NCI-H1092 treated with DMSO at 0.1 percent for 48 hours (cell line): ENCODE measurements at places on chromosomes 4 and X.
A peak's percentile ranks its signal among the peaks of the same experiment; 100 is the strongest.

- DNase-seq: no peak
These were observed 94.6 kb upstream of the FTHL17 start for GRCh38 chrX:31166416-31166815.

- no peak for DNase-seq
These were observed 158.9 kb upstream of the MAB21L2 start for GRCh38 chr4:150423074-150423473.

DNA sequence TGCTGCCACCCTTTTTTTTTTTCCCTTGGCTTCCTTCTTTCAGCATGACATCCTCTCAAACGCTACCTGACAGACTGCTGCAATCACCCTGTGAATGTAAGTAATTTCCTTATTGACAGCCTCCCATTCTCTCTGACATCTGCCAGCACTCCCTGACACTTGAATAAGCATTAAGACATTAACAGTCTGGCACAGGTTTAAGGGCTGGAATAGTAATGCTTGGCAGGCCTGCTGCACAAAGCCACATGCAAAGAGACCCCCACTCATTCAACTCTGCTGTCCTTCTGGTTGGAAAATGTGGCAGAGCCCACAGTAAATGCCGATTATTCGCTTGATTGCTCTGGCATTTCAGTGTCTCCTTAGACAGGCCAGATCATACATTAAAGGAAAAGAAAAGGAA, 28.1 kb upstream of the RASGEF1B start:
- DNase-seq: peak; percentile 73

- no peak for DNase-seq
These were observed 526.3 kb upstream of the TECRL start for GRCh38 chr4:64935469-64936001.

DNA sequence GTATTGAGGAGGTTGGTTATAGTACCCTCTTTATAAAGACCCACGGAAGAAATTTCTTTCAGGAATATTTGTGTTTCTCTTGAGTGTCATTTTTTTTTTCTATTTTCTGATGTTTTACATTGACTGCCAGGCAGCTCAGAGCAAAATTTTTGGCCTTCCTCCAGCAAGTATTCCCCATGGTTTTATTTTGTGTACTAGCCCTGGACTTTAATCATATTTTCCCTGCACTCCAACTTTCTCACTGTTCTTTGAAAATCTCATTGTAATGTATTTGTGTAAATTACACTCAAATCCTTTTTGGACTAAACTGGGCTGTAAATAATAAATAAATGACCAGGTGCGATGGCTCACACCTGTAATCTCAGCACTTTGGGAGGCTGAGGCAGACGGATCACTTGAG, 45.6 kb upstream of the USP46 start:
- no peak for DNase-seq

- no peak for DNase-seq
These were observed 37.0 kb downstream of the AWAT2 start for GRCh38 chrX:70012756-70013155.

GRCh38 chr4:183284258-183284785, 35.8 kb downstream of the CLDN22 start:
- DNase-seq: peak; percentile 50

- peak; percentile 18 for DNase-seq
These were observed 123.1 kb downstream of the BTC start for GRCh38 chr4:74671080-74671698.

- DNase-seq: no peak
These were observed 82.9 kb downstream of the CLCN4 start for GRCh38 chrX:10239611-10240064.

DNA sequence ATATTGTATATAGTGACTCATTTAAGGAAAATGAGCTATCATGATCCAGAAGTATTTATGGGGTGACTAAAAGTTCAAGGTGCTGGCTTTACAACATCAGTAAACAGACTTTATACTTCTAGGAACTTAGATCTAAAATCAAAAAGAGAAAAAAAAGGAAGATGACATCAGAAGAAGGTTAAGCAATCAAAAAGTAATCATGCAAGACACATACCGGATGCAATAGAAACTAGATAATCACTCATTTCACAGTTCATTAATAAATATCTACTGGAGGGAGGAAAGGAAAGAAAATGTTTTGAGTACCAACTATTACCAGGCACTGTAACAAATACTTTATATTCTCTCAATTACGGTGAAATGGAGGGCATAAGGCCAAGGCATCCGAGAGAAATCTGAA, 276.4 kb downstream of the SPRY1 start:
- DNase-seq: no peak

- DNase-seq: no peak
These were observed 9.5 kb downstream of the PRMT9 start for GRCh38 chr4:147674496-147674895.

DNA sequence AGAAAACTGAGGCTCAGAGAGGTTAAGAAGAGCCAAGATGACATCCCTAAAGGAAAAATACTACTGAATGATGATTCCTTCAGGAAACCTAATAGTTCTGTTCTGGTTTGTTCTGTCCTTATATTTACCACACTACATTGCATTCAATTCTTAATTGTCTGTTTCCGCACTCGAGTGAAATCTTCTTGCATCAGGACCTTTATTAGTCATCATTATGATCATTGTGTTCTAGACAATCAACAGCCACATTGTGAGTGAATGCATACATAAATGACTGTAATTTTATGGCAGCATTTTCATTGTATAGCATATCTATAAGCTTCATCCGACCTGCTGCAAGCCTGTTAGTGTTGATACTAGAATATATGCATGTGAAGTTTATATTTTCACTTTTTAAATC, 156.7 kb upstream of the FAM241A start:
- no peak for DNase-seq

- DNase-seq: no peak
These were observed 38.3 kb downstream of the SHROOM2 start for GRCh38 chrX:9824554-9824953.

GRCh38 chr4:144899393-144899792, 198.6 kb downstream of the ANAPC10 start:
- no peak for DNase-seq

DNA sequence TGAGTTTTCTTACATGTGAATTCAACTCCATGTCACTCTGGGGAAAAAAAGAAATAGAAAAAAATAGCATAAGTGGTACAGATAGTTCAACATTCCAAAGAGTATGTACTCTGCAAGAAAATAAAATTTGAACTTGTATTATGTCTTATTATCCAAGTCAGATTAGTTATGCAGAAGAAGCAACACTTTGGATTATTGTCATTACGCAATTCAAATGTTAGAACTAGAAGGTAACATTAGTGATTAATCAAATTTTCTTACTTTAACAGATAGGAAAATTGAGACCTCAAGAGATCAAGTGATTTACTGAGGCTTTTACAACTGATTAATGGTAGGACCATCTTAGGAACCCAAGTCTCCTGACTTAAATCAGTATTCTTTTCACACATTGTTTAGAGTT, 159.1 kb downstream of the STIM2 start:
- DNase-seq: no peak

GRCh38 chr4:85952528-85952927, 407.3 kb downstream of the MAPK10 start:
- no peak for DNase-seq

DNA sequence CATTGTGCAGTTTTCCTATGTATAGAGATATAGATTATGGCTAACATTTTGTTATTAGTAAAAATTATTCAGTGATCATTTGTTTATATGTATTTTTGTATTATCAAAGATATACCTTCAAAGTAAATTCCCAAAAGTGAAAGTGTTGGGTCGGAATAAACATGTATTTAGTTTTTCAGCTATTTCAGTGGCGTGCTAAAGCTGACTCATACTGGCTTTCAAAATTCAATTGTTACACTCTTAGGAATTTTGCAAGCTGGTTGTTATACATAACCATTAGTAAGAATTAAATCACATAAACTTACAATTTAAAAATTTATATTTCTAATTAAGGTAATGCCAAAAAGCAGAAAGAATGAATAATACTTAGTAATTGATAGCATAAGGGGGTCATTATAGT, 288.4 kb upstream of the NRK start:
- no peak for DNase-seq

DNA sequence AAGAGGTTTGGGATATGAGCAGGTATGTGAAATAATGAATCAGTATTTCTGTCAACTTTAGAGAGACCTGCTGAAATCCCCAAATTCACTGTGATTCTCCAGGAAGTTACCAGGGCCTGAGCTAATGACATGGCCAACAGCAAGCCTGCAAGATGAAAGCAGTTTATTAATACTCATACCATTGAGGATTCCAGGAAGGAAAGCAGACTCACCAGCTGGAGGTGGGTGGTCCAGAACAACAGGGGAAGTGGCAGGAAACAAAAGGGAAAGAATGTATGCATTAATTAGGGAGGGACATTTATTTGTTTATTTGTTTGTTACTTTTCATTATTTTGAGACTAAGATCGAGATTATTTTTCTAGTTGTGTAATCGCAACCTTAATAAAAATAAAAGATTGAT, 196.6 kb upstream of the AGA start:
- no peak for DNase-seq

- no peak for DNase-seq
These were observed 78.1 kb downstream of the EVC start for GRCh38 chr4:5789141-5789540.

GRCh38 chr4:37835806-37836205, 9.3 kb downstream of the PGM2 start:
- no peak for DNase-seq

- no peak for DNase-seq
These were observed 464.9 kb downstream of the SMARCA1 start for GRCh38 chrX:129058405-129058804.

- no peak for DNase-seq
These were observed 14.3 kb downstream of the SPCS3 start for GRCh38 chr4:176334066-176334465.
